Activated T-helper 1 cell treated with Interleukin-2 at 50 U/mL for 16 hours (primary cell): ENCODE measurements at places on chromosomes 7 and 10.

DNA sequence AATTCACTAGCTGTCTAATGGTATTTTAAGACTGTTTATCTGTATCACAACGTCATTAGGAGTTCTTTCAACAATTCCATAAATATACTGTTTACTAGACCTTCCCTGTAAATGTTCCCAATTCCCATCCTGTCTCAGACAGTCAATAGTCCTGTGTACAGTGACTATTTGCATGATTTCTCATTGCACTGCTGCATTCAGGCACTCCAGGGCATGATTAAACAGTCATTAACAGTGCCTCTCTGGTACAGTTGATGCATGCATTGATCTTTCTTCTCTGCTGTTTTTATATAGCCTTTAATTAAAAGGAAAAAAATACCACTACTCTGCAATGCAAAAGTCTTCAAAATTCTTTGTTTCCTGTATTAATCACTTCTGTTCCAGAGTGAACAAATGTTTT is 51.5 kb upstream of the MTURN start:
- DNase-seq = no peak

DNA sequence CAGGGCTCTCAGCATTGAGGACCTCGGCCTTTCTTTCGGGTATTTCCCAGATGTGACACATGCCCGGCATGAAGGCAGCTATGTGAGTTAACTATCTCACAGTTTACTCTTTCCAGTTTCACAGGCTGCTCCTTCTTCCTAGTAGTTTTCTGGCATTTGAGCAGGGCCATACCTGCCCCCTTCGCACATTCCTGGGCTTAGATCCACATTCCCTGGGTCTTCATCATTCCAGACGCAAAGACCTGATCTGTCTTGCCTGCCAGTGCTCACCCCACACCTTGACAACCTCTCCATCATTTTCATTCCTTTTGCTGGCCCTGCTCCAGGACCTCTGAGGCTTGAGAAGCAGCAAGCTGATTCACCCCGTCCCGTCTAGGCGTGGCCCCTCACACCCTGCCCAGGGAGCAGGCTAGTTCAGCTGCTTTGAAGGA is 227.5 kb downstream of the WDR11 start:
- DNase-seq = no peak

GRCh38 chr7:112252141-112252540 is 45.6 kb downstream of the ZNF277 start:
- DNase-seq = no peak

DNA sequence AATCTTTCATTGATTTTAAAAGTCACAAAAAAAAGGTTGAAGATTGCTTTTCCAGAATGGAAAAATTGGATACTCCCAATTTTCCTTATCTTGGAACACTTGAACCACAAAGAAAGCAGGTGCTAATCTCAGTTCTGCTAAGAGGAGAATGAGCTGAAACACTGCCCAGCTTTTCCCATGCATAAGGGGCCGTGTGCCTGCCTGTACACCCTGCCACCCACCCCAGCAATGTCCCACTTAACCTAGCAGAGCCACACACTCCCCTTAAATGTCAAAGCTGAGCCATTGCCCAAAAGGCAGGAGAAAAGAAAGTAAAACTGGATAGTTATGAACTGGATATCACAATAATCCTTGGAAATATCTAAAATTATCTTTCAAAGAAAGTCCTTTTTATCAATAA is 13.4 kb downstream of the PDE1C start:
- DNase-seq = no peak

GRCh38 chr7:27155816-27156507 is 513 bp downstream of the HOXA7 start:
- no peak for DNase-seq

DNA sequence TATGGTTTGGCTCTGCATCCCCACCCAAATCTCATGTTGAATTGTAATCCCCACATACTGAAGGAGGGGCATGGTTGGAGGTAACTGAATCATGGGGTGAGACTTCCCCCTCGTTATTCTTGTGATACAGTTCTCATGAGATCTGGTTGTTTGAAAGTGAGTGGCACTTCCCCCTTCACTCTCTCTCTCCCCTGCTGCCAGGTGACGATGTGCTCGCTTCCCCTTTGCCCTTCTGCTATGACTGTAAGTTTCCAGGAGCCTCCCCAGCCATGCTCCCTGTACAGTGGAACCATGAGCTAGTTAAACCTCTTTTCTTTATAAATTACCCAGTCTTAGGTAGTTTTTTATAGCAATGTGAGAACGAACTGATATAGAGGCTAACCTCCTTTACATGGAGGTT is 16.6 kb downstream of the PLPP4 start:
- no peak for DNase-seq

DNA sequence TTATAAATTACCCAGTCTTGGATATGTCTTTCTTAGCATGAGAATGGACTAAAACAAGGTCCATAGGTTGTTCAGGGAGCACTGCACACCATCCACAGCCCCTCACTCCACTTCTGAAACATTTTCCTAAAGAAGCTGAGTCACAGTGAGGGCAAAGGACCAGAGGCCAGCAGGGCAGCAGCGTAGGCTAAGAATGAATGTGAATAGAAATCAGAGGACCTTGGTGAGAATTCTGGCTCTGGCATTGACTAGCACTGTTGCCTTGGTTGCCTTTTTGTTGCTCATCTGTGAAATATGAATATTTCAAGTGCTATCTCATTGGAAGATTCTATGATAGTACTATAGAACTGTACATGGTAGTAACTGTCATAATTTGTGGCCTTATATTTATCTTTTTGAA is 41.7 kb upstream of the TOMM7 start:
- no peak for DNase-seq

DNA sequence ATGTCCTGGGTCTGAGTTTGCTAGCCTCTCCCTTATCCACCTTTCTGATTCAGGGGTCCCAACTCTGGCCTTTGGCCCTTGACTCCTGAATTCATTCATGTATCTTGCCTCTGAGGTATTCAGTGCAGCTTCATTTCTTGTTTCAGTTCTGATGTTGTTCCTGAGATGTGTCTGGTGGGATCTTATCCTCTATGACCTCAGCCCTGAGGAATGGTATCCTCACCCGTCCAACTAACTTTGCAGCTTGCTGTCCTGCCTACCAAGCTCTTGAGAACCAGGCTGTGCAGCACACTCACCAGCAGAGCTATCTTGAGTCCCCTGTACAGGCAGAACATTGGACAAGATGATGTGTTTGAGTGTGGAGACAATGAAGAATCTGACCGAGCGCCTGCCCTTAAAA is 13.8 kb downstream of the SUFU start:
- DNase-seq = no peak

GRCh38 chr10:130141878-130142277 is 5.7 kb downstream of the GLRX3 start:
- no peak for DNase-seq

DNA sequence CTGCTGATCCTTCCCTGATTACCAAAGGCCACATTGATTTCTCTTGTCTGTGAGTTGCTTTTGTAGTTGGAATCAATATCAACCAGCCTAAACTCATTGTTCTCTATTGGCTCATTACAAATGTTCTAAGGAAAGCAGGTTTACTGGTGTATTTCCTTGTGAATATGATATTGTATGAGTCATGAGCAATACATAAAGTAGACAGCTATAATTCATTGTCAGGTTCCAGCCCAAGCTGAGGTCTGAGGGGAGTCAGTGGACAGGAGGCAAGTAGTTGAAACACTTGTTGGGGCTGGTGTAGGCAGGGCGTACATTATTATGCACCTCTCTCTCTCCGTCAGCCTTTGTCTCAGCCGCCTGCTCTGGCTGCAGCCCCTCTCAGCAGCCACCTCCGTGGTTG is 451.7 kb downstream of the IPMK start:
- no peak for DNase-seq

- DNase-seq = no peak
These were observed 1.7 kb upstream of the MRLN start for GRCh38 chr10:59754951-59755350.

DNA sequence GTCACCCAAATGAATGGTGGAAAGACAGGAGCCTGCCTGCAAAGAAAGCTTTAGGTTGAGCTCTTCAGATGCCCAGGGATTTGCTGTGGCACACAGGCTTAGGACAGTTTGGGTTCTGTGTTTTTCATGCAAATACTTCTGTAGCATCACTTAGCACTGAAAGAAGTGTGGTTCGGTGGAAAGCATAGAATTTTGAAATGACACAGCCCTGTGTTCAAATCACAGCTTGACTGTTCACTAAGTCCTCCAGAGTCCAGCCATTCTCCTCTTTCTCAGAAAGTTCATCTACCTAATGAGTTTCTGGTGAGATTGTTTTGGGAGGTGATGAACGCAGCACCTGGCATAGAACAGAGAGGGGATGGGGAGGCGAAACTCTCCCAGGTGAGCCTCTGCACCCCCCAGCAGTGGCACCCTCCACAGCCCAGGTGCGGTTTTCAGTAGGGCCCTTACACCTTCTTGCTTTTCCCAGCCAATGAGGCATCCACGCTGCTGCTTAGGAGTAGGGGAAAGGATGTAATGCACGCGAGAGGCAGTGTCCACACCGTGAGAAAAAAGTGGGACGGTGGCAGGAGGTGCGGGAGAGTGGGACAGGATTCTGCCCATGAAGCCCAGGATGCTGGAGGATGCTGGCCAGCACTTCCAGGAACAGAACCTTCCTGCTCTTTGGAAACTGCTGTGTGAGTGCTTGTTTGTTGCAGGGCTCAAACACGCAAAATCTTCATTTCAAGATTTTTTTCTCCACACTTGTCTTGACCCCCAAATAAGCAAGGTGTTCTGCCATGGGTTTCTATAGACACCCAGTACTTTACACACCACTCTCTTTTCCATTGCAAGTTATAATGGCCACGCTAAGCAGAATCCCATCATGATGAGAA is 11.6 kb downstream of the EN2 start:
- DNase-seq = no peak

DNA sequence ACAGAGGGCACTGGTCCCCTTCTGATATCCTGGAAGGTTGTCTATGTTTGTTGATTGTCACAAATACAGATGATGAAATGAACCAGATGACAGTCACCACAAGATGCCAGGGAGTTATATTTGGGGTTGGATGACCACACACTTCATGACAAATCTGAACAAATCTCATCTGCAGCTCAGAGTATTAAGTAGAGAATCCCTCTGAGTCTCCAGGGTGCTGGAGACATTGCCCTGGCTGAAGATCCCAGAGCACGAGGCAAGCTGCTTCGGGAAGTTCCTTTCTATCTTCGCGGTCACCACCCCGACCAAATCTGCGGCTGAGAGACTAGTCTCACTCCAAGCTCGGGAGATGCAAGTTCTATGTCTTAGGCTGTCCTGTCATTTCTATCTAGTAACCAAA is 9.0 kb downstream of the DENND2A start:
- no peak for DNase-seq

DNA sequence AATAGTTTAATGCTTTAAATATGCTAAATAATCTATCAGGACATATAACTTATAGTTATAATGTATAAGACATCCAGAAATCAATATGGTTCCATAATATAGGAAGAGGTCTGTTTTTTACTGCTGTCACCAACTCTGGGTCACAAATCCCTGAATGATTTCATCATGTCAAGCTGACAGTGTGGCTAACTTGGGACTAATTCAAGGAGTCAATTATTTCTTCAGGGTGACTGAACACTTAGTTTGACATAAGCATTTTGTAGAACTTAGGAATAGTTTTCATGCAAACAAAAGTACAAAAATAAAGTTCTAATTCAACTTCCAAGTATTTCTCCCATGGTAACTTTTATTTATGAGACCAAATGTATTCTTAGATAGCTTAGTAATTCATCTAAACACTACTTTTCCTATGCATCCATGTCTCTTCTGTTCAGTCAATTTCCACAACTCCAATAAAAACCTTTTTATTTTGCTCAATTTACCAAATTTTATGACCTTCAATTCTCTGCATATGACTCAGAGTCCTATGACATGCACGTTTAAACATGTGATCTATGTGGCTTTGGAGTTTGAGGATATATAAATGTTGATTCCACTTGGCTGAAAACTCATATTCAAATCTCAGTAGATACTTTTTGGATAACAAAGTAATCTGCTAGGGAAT is 40.3 kb upstream of the GNAT3 start:
- no peak for DNase-seq

DNA sequence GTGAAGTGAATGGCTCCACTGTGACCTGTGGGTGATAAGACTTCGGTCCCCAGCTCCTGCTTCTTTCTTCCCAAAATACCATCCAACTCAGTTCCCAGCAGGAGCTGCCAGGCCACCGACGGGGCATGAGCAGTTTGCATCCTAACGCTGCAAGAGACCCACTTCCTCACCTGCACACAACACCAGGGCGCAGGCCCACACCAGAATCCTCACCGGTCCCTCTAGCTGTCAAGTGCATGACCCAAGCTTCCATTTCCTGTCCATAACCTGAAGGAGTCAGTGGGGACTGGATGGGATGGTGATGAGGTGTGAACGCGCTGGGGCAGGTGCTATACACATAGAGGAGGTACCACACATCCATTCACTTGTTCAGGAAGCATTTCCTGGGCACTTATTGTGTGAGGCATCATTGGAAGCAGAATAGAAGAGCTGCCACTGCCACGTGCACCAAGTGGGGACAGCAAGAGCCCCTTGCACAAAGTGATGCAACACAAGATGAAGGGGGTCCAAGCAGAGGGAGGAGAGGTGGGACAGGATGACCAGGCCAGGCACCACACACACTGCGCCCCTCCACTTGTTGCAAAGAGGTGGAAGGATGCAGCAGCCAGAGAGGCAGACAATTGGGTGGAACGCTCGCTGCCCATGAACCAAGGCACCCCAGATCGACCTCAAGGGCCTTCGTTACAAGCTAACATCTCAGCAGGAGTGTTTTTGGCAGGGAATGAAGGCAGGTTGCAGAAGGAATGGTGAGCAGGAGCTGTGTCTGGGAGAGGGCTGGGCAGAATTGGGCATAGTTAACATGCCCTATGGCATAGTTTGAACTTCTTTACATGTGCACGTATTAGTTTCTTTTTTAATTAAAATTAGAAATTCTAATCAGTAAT is 605.8 kb upstream of the MGMT start:
- DNase-seq = no peak

DNA sequence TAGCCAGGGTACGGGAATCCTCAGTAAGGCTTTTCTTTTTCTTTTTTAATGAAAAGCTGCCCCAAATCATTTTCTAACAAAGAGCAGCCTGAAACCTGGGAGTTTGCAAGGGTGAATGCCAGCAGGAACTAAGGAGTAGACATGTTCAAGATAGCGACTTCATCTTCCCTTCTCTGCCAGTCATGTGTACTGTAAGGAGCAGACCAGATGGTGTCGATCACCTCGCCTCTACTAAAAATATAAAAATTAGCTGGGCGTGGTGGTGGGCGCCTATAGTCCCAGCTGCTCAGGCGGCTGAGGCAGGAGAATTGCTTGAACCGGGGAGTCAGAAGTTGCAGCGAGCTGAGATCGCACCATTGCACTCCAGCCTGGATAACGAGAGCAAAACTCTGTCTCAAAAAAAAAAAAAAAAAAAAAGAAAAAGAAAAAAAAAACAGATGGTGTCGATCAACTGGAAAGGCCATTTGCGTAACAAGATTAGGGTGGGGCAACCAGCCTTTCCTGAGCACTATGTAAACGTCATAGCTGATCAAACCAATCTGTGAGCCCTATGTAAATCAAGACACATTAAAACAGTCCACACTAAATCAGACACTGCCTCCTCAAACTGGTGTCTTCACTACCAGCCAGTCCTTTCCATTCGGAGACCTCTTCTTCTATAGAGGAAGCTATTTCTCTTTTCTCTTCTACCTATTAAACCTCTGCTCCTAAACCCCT is 33.8 kb downstream of the NOLC1 start:
- no peak for DNase-seq

GRCh38 chr7:30648744-30649540 is 33.3 kb downstream of the CRHR2 start:
- no peak for DNase-seq
